ENCODE measurements at places on chromosomes 11 and 22.

DNA sequence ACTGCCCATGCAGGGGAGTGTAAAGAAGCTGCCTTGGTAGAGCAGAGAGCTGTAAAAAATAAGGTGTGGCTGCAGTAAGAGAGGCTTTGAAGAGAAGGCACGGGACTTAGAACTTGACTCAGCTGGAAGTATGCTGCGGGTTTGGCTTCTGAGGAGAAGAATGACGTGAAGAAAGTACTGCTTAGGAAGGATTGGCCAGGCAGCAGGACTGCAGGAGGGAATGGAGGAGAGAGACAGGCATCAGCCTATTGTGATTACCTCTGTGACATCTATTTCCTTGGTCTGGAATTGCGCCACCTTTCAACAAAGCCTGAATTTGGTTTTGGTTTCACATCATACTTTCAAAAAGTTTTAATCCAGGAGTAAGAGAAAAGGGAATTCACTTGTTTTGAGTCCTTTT lies 22.5 kb downstream of the PRRG4 start:
- DNase-seq = peak; percentile 77

- DNase-seq = no peak
Measured at GRCh38 chr11:117638911-117639543, 158.0 kb downstream of the DSCAML1 start.

- no peak for DNase-seq
Measured at GRCh38 chr22:50298937-50299784, 8.3 kb downstream of the PLXNB2 start.

- DNase-seq = no peak
Measured at GRCh38 chr11:116930177-116930576, 92.8 kb upstream of the APOA1 start.

Data from epithelial cell of prostate (primary cell).